ENCODE measurements at places on chromosomes 5 and 9. TPM values are rescaled to one million over a fixed set of nuclear protein-coding genes. Genes with fewer than 3 reads are reported as not detected.

Gene PCDHGA7
- 0.17 TPM for total RNA-seq

Gene PTPN3
- total RNA-seq, result 7.2 TPM

- H3K27me3 ChIP-seq, result no peaks in the 10 kb centered on the region
- no peak for DNase-seq
- peaks cover 15% of the 10 kb centered on the region for H3K4me1 ChIP-seq
- no peak overlapping the region for H3K4me3 ChIP-seq
- H3K36me3 ChIP-seq, result peaks cover 18% of the 10 kb centered on the region
- H3K27ac ChIP-seq, result no peak overlapping the region
Observed at GRCh38 chr5:16744164-16744880, 127.5 kb upstream of the RETREG1 start.

- peaks cover 1% of the 10 kb centered on the region for H3K36me3 ChIP-seq
- DNase-seq, result no peak
- peaks cover 2% of the 10 kb centered on the region for H3K27me3 ChIP-seq
- no peak overlapping the region for H3K27ac ChIP-seq
- no peak overlapping the region for H3K4me3 ChIP-seq
Observed at GRCh38 chr5:100757618-100758017, 145.5 kb downstream of the ST8SIA4 start.

GRCh38 chr9:87116492-87116891, 169.2 kb upstream of the GAS1 start:
- no peak for DNase-seq
- H3K27ac ChIP-seq, result peak overlapping the region; percentile 81
- peaks cover 2% of the 10 kb centered on the region for H3K36me3 ChIP-seq
- peaks cover 85% of the 10 kb centered on the region for H3K4me1 ChIP-seq

Data from chondrocyte (in vitro differentiated cells).